ENCODE measurements at places on chromosomes 16 and 17.
A peak's percentile ranks its signal among the peaks of the same experiment; 100 is the strongest.

GRCh38 chr17:80379348-80379747 is 35.6 kb upstream of the ENDOV start:
- DNase-seq = no peak

DNA sequence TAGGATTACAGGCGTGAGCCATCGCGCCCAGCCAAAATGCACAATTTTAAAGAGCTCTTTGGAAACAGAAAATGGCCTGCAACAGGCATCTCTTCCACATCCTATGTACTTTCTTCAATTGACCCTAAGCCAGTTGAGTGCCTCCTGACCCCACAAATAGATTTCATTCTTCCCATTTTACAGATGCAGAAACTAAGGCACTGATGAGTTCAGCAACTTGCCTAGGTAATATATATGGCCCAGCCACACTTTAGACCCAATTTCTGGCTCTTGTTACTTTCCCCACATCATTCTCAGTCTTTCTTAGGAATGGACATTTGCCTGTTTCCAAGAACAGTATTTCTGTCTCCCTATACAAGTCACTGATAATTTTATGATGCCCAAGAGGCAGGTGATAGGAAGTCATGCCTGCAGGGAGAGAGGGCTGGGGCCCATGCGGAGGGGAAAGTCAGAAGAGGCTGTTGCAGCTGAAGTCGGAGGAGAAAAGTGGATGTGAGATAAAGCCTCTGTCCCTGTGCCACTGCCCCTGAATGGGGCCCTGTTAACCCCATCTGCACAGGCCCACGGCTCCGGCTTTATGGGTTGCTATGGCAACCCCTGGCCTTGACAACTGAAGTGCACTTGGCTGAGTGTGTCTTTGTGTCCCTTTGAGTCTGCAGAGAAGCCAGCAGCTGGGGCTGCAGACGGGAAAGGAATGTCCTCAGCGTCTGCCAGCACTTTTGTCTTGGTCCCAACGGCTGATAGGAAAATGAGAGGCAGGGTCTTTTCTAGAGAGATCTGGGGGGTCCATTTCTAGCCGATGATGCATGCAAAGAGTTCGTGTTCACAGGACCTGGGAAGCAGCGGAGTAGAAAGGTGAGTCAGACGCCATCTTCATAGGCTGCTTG is 45.9 kb downstream of the ABAT start:
- DNase-seq = no peak

DNA sequence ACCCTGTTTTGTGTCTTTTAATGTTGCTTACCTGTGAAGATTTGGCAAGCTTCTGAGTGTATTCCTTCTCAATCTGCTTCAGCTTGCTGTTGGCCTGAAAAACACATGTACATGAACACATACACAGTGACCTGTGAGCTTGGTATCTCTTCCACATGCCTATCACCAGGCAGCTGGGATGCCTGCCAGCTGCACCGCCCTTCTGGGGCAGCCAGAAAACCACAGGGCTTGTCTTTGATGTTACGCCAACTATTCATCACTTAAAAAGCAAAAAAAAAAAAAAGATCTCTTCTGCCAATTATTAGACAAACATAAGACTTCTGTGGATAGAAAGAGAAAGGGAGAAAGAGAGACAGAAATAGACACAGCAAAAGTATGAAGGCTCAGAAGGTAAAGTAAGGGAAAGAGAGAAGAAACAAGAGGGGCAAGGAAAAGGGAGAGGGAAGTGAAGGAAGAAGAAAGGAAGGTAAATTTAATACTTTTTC is 189.2 kb upstream of the AXIN2 start:
- DNase-seq = peak; percentile 96

- no peak for DNase-seq
Measured at GRCh38 chr16:79519448-79519847, 81.1 kb downstream of the MAF start.

DNA sequence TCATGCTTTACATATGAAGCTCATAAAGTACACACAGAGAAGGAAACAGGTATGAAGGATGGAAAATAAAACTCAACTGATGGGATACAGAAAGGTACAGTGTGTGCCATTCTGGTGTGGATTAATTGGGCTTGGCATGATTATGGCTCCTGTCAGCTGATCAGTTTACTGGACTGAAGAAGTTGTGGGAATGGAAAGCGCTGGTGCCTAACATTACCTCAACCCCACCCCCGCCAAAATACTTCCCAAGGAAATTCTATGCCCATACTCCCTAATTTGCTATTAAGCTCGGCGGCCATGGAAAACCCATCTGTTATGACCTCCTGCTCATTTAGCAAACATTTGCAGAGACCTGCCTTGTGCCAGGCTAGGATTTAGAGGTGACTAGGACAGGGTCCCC is 16.6 kb upstream of the PMFBP1 start:
- no peak for DNase-seq

- DNase-seq = no peak
Measured at GRCh38 chr16:6545329-6545728, 787.3 kb upstream of the RBFOX1 start.

- DNase-seq = no peak
Measured at GRCh38 chr17:69314246-69315065, 12.5 kb downstream of the ABCA5 start.

DNA sequence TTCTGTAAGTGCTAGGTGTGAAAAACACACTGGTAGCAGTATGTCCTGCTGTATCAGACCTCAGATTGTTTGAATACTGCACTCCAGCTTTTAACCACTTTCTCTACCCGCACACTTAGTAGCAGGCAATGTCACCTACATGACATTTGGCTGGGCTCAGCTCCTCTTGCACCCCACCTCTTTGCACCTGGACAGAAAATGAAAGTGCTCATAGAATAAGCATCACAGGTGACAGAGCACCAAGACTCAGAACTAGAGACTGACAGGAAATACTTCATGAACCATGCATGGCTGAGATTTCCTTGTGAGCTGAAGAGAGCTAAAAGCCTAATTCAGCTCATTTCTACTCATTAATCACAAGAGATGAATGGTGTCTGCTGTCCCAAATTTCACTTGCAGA is 1014.2 kb upstream of the CDH8 start:
- no peak for DNase-seq

DNA sequence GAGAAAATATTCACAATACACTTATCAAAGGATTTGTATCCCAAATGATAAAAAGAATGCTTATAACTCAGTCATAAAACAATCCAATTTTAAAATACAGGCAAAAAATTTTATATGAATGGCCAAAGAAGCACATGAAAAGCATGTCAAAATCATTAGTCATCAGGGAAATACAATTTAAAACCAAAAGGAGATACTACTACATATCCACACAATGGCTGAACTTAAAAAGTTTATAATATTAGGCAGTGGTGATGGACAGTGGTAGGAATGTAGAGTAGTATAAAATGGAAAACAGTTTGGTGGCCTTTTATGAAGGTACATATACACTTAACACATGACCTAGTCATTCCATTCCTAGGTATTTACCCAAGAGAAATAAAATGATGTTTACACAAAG is 12.2 kb downstream of the CMC2 start:
- no peak for DNase-seq

- DNase-seq = no peak
Measured at GRCh38 chr16:15509051-15509592, 74.7 kb downstream of the BMERB1 start.

- no peak for DNase-seq
Measured at GRCh38 chr16:11973070-11973469, 3.5 kb upstream of the SNX29 start.

- no peak for DNase-seq
Measured at GRCh38 chr16:85611194-85611443, 2.0 kb upstream of the GSE1 start.

- no peak for DNase-seq
Measured at GRCh38 chr16:81967358-81967757, 43.9 kb downstream of the SDR42E1 start.

DNA sequence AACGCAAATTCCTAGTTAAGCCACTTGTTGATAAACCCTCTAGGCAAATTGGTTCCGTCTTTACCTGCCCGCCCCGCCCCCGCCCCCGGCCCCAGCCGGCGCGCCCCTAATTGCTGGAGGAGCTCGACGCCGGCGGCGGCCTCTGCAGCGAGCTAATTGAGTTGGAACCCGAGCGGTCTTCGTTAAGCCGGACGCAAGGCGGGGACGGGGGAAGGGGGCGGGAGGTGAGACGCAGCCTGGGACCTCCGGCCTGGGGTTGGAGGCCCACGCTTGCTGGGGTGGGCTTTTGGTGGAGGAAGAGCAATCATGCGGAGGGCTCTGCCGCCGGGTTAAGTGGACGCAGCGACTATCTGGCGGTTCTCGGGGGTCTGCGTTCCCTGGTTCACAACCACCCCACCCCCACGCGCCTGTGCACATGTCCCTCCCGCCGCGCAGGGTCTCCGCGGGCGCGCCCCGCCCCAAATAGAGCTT is 12.7 kb upstream of the FOXF1 start:
- DNase-seq = no peak

GRCh38 chr17:17086585-17086984 is 44.3 kb downstream of the MPRIP start:
- DNase-seq = no peak

DNA sequence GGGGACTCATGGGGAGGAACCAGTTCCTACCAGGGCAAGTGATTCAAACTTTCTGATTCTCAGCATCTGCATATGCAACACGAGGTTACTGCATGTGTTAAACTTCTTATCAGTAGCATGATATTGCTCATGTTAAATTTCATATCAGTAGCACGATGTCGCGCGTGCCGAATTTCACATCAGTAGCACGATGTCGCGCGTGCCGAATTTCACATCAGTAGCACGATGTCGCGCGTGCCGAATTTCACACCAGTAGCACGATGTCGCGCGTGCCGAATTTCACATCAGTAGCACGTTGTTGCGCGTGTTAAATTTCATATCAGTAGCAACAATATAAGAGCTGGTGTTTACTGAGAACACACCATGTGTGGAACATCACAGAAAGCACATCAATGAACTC is 221.6 kb downstream of the GSG1L start:
- no peak for DNase-seq

GRCh38 chr17:82927661-82928601 is 88.1 kb upstream of the ZNF750 start:
- DNase-seq = no peak

DNA sequence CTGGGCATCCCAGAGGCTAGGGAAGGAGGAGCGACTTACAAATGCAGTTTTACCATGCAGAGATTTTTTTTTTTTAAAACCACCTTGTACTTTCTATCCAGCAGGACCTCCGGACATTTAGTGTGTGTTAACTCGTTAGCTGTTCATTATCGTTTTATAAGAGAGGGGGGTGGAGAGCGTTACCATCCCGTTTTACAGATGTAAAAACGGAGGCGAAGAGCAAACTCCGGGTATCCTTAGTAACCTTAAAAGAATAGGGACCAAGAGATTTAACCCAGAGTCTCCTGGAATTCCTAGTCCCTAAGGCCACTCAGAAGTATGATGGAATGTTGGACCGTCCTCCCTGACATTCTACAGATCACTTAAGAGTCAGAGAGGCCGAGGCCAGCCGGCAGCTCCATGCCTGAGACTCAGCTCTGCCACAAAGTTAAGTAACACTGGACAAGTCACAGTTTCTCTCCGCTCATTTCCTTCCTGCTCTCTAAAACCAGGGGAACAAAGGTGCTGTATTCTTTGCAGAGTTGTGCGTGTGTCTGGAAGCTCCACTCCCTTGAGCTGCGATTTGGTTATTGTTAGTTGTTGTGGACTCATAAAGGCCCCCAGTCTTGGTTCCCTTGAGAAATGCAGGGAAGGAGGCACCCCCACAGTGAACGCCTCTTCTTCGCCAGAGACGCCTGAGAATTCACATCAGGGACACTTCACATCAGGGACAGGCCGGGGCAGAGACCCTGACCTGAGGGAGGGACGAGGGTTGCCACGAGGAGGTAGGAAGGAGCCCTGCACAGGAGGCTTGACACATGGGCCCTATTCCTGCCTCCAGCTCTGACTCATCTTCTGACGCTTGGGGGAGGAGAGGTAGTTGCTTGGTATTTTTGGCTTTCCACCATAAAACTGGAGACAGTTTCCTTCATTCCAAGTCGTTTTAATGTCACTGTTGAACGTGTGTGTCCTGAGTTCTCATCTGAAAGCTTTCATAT is 1.2 kb downstream of the DUSP14 start:
- DNase-seq = peak; percentile 90

- no peak for DNase-seq
Measured at GRCh38 chr17:66909804-66910373, 54.6 kb upstream of the CACNG4 start.

DNA sequence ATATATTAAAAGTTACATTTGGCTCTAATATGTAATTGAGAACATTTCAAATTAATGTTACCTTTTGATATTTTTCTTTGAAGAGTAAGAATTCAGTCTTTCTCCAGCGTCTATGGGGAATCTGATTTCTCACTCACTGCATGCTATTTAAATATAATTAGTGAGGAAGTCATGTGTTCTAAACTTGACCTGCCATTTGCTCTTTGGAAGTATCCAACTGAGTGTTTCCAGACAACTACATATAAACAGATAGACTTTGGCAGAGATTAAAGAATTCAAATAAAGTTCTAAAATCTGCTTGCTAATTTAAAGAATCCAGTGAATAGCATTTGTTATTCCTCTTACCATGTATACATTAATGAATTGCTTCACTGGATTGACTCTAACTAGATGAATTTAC is 23.5 kb downstream of the OMG start:
- DNase-seq = no peak

GRCh38 chr16:14121142-14121541 is 50.0 kb downstream of the MRTFB start:
- no peak for DNase-seq

DNA sequence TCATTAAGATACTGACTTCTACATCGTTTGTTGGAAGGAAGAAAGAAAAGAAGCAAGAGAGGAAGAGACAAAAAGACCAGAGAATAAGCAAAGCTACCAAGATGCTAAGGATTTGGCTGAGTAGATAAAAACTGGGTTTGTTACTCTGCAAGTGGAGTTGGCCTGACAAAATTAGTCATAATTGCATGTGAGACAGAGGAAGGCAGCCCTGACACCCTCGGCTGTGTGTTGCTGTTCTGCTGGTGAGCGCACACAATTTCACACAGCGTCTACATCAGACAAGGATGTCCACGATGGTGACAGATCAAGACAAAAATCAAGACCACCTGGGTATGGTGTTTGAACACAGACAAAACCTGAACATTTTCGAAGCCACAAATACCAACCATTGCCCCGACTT is 75.4 kb upstream of the FA2H start:
- DNase-seq = no peak

DNA sequence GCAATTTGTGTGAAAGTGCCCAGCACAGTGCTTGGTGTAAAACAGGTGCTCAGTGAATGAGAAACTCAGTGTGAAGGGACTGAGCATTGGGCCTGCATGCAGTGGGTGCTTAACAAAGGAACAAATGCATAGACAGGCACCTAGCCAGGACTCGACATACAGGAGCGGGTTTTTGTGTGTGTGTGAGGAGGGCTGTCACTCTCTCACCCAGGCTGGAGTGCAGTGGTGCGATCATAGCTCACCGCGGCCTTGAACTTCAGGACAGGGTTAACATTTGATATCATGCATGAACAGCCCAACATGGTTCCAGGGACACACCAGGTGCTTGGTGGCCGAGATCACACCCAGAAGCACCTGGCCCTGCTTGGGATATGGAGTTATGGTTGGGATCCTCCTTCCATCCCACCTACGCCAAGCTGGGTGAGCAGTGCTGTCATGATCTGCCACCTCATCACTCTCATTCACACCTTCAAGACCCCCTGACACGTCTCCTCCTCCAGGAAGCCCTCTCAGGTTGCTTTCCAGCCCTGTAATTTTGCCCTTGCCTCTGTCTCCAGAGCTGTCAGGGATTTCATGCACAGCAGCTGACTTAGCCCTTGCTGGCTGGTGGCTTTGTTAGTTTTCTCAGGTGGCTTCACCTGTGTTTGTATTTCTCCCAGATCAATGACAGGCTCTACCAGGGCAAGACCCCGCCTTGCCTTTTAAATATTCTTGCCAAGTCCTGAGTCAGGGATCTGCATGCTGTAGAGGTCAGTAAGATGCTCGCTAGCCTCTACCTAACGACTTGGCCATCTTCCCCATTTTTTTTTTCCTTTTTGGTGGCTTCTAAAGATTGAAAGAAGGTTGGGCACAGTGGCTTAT is 66.4 kb downstream of the OR1D5 start:
- DNase-seq = no peak

All from AG10803 (cell line).